ENCODE measurements at places on chromosomes 2 and 18.

DNA sequence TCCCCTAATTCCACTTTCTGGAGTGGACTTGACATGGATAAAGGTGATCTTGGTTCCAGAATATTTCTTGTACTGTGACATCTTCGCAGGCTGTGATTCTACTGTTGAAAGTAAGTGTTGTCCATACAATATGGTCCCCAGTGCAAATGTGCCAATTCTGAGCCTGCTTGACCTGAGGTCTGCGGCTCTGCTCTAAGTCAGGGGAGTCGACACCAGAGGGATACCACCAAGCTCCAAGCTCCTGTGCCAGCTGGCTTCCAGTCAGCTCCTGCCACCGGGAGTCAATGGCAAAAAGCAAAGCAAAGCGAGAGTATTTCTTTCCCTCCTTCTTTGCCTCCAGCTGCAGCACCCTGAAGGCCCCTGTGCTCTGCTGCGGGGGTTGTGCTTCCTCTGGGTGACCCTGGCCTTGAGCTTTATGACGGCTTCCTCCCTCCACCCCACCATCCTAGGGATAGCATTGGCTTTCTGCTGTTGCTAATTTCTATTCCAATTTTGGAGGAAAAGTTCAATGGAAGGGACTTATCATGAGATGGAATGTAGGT lies 50.4 kb downstream of the SLC35F5 start:
- no peaks in the 10 kb centered on the region for H3K27me3 ChIP-seq
- H3K36me3 ChIP-seq, result no peaks in the 10 kb centered on the region
- no peak overlapping the region for H3K27ac ChIP-seq
- H3K4me3 ChIP-seq, result no peak overlapping the region
- H3K4me1 ChIP-seq, result no peaks in the 10 kb centered on the region

DNA sequence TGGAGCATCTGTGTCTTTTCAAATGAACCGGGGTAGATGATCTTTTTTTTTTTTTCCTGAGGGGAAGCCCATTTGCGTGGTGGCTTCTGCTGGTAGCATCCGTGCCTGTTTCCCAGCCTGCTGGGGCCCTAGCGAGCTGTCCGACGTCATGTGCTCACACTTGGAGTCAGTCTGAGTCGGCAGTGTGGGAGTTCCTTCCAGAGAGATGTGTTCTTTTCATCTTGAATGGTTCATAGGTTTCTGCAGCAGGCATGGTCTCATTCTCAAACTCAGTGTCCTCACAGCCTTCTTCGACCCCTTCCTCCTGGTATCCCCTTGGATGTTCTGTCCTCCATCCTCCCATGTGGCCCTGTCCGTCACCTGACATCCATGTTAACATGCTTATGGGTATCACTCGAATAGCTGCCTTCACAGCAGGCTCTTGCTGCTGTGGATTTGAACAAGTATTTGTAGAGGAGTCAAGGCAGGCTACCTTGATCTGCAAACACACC lies 51.0 kb downstream of the LDLRAD4 start:
- H3K36me3 ChIP-seq, result peaks cover 16% of the 10 kb centered on the region
- ATAC-seq, result no peak
- H3K4me1 ChIP-seq, result peaks cover 67% of the 10 kb centered on the region
- H3K4me3 ChIP-seq, result peak overlapping the region; percentile 88
- peak overlapping the region; percentile 21 for H3K27ac ChIP-seq
- no peaks in the 10 kb centered on the region for H3K27me3 ChIP-seq

GRCh38 chr2:57602733-57603132 lies 443.9 kb upstream of the VRK2 start:
- no peaks in the 10 kb centered on the region for H3K36me3 ChIP-seq
- ATAC-seq, result no peak
- H3K27ac ChIP-seq, result no peak overlapping the region
- no peaks in the 10 kb centered on the region for H3K4me1 ChIP-seq
- H3K4me3 ChIP-seq, result no peak overlapping the region
- H3K27me3 ChIP-seq, result no peaks in the 10 kb centered on the region

DNA sequence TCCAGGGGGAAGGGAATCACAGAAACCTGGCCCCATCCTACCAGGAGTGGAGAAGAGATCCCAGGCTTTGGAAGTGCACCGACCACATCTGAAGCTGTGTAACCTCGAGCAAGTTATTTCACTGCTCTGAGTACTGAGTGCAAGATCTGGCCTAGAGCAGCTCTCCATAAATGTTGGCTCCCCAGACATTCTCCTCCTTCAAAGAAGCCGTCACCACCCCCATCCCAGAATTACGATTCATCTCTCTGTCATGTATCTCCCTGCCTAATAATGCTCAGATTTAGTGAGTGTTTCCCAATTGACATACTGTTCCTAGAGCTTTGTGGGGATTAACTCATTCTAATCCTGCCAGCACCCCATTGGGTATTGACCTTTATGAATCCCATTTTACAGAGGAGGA lies 51.7 kb downstream of the TNS1 start:
- no peaks in the 10 kb centered on the region for H3K36me3 ChIP-seq
- H3K27me3 ChIP-seq, result peaks cover 25% of the 10 kb centered on the region
- ATAC-seq, result no peak
- no peak overlapping the region for H3K4me3 ChIP-seq

- H3K4me3 ChIP-seq, result no peak overlapping the region
- H3K27me3 ChIP-seq, result peaks cover 3% of the 10 kb centered on the region
- ATAC-seq, result no peak
- no peaks in the 10 kb centered on the region for H3K4me1 ChIP-seq
- H3K27ac ChIP-seq, result no peak overlapping the region
These were observed 611.4 kb upstream of the HS6ST1 start for GRCh38 chr2:128930101-128930500.

- no peak overlapping the region for H3K27ac ChIP-seq
- no peaks in the 10 kb centered on the region for H3K4me1 ChIP-seq
- ATAC-seq, result no peak
- no peaks in the 10 kb centered on the region for H3K36me3 ChIP-seq
- H3K4me3 ChIP-seq, result no peak overlapping the region
These were observed 155.3 kb downstream of the RAD51AP2 start for GRCh38 chr2:17362956-17363355.

- no peak overlapping the region for H3K27ac ChIP-seq
- no peaks in the 10 kb centered on the region for H3K36me3 ChIP-seq
- no peak overlapping the region for H3K4me3 ChIP-seq
- no peaks in the 10 kb centered on the region for H3K4me1 ChIP-seq
- peaks cover 4% of the 10 kb centered on the region for H3K27me3 ChIP-seq
These were observed 25.5 kb downstream of the LYPD6 start for GRCh38 chr2:149355716-149356422.

GRCh38 chr2:238296638-238297457 lies 8.4 kb upstream of the PER2 start:
- no peak for ATAC-seq
- H3K27ac ChIP-seq, result no peak overlapping the region
- H3K4me1 ChIP-seq, result no peaks in the 10 kb centered on the region
- no peaks in the 10 kb centered on the region for H3K36me3 ChIP-seq
- H3K4me3 ChIP-seq, result no peak overlapping the region
- H3K27me3 ChIP-seq, result peaks cover 9% of the 10 kb centered on the region

- ATAC-seq, result no peak
- no peaks in the 10 kb centered on the region for H3K27me3 ChIP-seq
- no peak overlapping the region for H3K4me3 ChIP-seq
These were observed 141.3 kb upstream of the IL1R2 start for GRCh38 chr2:101850450-101850849.

- H3K27ac ChIP-seq, result no peak overlapping the region
- ATAC-seq, result no peak
- H3K4me3 ChIP-seq, result no peak overlapping the region
- no peaks in the 10 kb centered on the region for H3K36me3 ChIP-seq
These were observed 5.8 kb upstream of the FZD5 start for GRCh38 chr2:207775473-207775872.

DNA sequence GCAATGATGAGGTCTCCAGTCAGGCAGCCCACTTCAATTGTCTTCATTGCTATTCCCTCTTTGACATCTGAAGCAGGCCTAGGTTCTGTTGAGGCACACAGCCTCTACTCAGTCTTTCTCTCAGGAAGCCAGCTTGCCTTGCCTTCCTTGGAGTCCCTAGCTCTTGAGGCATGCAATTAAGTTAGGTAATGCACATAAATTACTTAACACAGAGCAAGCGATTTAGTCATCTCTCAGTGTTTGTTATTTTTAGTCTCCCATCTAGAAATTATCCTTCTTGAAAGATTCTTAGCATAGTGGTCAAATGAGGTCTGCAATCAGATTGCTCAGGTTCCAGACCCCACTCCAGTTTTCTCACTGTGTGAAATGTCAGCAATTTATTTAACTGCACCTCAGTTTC lies 32.0 kb downstream of the SULT1C4 start:
- ATAC-seq, result no peak
- no peaks in the 10 kb centered on the region for H3K36me3 ChIP-seq
- H3K4me3 ChIP-seq, result no peak overlapping the region
- H3K27ac ChIP-seq, result no peak overlapping the region
- peaks cover 9% of the 10 kb centered on the region for H3K27me3 ChIP-seq

- ATAC-seq, result no peak
- no peaks in the 10 kb centered on the region for H3K4me1 ChIP-seq
- peaks cover 10% of the 10 kb centered on the region for H3K27me3 ChIP-seq
- H3K36me3 ChIP-seq, result no peaks in the 10 kb centered on the region
- no peak overlapping the region for H3K4me3 ChIP-seq
- no peak overlapping the region for H3K27ac ChIP-seq
These were observed 80.7 kb downstream of the PXDN start for GRCh38 chr2:1663621-1664020.

DNA sequence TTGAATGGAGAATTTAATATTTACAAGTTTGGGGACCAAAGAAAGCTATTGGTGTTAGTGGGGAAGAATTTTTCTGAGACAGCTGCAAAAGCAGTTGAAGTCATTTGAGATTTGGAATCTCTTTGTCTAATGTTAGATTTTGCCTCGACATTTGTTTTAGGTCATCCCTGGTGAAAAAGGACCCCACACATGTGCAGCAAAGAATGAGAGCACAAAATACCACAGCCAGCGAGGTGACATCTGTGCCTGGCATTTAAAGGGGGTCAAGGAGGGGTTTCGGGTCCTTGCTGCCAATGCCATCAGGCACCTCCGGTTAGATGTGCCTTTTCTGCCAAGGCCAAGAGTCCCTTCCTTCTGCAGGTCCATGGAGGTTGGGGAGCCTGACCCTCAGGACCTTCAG lies 173.3 kb downstream of the TRIB2 start:
- no peak for ATAC-seq
- H3K27ac ChIP-seq, result no peak overlapping the region
- H3K36me3 ChIP-seq, result no peaks in the 10 kb centered on the region
- no peaks in the 10 kb centered on the region for H3K27me3 ChIP-seq

DNA sequence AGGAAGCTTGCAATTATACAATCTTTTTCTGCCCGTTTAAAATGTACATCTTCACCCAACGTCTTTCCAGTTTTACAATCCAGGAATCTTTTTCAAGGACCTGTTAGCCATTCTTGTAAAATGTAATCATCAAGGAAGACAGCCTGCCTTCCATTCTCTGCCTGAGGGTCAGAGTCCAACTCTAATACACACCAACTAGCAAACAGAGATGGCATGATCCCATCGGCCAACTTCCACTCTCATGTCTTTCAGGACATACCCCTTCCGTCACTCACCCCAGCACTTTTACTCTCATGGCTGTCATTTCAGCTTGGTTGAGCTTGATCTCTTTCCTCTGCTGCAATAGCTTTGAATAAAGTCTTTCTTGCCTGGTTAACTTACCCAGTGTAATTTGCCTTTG lies 172.5 kb upstream of the NETO1 start:
- H3K27me3 ChIP-seq, result no peaks in the 10 kb centered on the region
- H3K4me3 ChIP-seq, result no peak overlapping the region
- no peaks in the 10 kb centered on the region for H3K4me1 ChIP-seq
- no peak overlapping the region for H3K27ac ChIP-seq
- no peak for ATAC-seq

DNA sequence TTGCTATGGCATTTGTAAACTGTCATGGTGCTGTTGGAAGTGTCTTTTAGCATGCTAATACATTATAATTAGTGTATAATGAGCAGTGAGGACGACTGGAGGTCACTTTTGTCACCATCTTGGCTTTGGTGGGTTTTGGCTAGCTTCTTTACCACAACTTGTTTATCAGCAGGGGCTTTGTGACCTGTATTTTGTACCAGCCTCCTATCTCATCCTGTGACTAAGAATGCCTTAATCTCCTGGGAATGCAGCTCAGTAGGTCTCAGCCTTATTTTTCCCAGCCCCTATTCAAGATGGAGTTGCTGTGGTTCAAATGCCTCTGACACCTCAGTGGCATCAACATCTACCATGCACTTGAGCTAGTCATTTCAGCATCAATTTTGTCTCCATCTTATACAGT lies 29.7 kb downstream of the LYPD6 start:
- no peak overlapping the region for H3K27ac ChIP-seq
- H3K27me3 ChIP-seq, result peaks cover 22% of the 10 kb centered on the region
- H3K36me3 ChIP-seq, result no peaks in the 10 kb centered on the region
- H3K4me1 ChIP-seq, result no peaks in the 10 kb centered on the region
- H3K4me3 ChIP-seq, result no peak overlapping the region

DNA sequence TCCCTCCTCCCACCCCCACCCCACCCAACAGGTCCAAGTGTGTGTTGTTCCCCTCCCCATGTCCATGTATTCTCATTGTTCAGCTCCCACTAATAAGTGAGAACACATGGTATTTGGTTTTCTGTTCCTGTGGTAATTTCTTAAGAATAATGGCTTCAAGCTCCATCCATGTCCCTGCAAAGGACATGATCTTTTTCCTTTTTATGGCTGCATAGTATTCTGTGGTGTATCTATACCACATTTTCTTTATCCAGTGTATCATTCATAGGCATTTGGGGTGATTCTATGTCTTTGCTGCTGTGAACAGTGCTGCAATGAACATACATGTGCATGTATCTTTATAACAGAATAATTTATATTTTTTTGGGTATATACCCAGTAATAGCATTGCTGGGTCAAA lies 12.3 kb upstream of the ASAP2 start:
- peaks cover 15% of the 10 kb centered on the region for H3K27me3 ChIP-seq
- H3K27ac ChIP-seq, result no peak overlapping the region
- no peaks in the 10 kb centered on the region for H3K36me3 ChIP-seq
- ATAC-seq, result no peak

GRCh38 chr2:178191004-178191508 lies 3.3 kb upstream of the OSBPL6 start:
- peak overlapping the region; percentile 45 for H3K4me3 ChIP-seq
- no peaks in the 10 kb centered on the region for H3K4me1 ChIP-seq
- H3K27ac ChIP-seq, result no peak overlapping the region
- H3K27me3 ChIP-seq, result peaks cover 26% of the 10 kb centered on the region
- ATAC-seq, result peak; percentile 45

DNA sequence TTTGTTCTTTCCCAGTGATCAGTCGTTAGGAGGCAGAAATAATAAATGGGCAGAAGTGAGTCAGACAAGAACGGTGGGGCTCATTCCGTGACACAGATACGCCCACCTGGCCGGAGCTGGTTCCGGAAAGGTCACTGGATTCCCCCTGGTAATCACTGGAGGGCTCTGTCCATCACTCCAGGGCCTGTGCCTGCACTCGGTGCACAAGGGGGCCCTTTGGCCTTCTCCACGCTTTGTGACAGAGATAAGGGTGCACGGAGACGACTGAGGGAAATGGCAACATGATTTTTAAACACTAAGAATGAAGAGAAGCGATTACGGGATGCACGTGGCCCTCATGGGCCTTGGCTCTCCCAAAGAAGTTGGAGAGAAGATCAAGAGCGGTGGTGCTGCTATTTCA lies 84.4 kb downstream of the PTGR3 start:
- H3K27ac ChIP-seq, result no peak overlapping the region
- H3K27me3 ChIP-seq, result peaks cover 12% of the 10 kb centered on the region
- H3K36me3 ChIP-seq, result no peaks in the 10 kb centered on the region
- H3K4me1 ChIP-seq, result peaks cover 13% of the 10 kb centered on the region
- H3K4me3 ChIP-seq, result no peak overlapping the region

- no peak overlapping the region for H3K27ac ChIP-seq
- no peak for ATAC-seq
- peaks cover 5% of the 10 kb centered on the region for H3K4me1 ChIP-seq
- no peak overlapping the region for H3K4me3 ChIP-seq
- H3K27me3 ChIP-seq, result peaks cover 16% of the 10 kb centered on the region
These were observed 235.8 kb downstream of the MREG start for GRCh38 chr2:215777465-215778044.

Measured in activated T-helper 17 cell treated with anti-CD3 and anti-CD28 coated beads, Interleukin-2, amount 50 U/mL, for 72 hours (primary cell).